Inflammatory macrophage treated with lipopolysaccharide for 4 hours (primary cell): ENCODE measurements at places on chromosomes 3 and 15.
A peak's percentile ranks its signal among the peaks of the same experiment; 100 is the strongest.

DNA sequence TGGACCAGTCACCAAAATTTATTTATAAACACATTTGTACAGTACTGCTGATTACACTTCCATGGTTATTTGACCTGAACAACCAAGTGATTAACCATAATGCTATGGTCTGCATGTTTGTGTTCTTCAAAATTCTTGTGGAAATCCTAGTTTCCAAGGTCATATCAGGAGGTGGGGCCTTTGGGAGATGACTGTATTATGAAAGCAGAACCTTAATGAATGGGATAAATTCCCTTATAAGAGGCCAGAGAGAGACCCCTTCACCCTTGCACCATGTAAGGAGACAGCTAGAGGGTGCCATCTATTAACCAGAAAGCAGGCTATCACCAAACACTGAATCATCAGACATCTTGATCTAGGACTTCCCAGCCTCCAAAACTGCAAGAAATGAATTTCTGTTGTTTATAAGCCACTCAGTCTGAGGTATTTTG is 1.9 kb downstream of the SCAPER start:
- DNase-seq = peak; percentile 47

GRCh38 chr15:70283511-70283910 is 185.8 kb upstream of the TLE3 start:
- DNase-seq = no peak

DNA sequence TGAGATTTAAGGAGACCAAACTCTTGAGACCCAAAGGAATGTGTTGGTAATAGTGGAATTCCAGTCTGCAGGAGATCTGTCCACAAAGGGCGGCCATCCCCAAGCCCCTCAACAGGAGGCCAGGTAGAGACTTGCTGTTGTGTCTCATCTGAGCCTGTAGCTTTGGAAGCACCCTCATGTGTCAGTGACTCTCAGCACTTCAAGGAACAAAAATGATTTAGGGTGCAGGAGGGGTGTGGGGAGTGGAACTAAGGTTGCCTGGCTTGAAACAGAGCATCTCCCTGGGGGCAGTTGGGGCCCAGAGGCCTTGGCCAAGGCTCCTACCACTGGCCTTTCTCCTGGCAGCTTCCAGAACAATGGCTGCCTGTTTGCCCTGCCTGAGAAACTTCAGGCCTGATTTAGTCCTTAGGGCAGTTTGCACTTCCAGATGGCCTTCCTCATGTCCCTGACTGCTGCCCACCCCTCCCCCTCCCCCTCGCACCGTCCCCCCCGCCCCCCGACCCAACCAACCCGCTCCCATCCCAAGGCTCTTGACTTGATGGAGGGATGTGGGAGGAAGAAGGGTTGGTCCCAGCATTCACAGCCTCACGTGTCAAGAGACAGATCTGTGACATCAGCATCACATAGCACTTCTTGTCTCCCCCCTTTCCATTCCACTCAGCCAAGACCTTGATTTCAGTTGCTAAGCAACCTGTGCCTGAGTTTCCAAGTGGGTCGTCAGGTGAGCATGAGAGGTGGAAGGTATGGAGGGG is 77.1 kb downstream of the CORO2B start:
- no peak for DNase-seq

DNA sequence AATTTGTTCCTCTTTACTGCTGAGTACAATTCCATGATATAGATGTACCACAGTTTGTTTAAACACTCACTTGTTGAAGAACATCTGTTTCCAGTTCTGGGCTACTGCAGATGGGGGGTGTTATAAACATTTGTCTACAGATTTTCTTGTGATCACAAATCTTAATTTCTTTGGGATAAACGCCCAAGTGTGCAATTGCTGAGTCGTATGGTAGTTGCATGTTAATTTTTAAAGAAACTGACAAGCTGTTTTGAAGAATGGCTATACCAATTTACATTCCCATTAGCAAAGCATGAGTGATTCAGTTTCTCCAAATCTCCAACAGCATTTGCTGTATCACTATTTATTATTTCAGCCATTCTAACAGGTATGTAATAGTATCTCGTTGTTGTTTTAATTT is 242.0 kb upstream of the MRPL3 start:
- no peak for DNase-seq

DNA sequence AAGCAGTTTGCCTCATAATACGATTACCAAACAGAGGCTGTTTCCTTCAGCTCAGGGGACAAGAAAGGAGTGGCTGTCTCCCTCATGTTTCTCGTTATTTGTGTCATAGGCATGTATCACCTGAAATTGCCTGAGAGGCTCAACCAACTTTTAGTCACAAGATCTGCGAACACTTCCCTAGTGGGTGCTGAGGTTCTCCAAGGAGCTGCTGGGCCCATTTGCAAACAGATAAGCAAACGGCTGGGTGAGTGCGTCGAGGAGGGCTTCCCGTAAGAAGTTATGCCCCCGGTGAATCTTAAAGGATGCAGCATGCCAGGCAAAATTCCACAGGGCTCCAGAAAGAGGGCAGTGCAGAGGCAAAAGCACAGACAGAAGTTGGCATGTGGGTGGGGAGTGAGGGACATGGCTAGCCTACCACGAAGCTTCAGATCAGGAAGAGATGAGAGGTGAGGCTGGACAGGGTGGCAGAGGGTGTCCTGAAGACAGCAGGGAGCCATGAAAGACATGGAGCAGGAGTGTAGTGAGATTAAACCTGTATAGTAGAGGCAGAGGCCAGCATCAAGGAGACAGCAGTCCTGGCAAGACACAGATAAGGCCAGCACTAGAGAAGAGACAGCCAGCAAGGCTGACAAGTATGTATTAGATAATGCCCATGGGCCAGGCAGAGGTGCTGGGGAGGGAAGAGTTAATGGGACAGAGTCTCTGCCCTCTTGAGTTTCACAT is 4.0 kb upstream of the GP9 start:
- no peak for DNase-seq

GRCh38 chr3:2898591-2899353 is 211.4 kb downstream of the IL5RA start:
- DNase-seq = no peak

DNA sequence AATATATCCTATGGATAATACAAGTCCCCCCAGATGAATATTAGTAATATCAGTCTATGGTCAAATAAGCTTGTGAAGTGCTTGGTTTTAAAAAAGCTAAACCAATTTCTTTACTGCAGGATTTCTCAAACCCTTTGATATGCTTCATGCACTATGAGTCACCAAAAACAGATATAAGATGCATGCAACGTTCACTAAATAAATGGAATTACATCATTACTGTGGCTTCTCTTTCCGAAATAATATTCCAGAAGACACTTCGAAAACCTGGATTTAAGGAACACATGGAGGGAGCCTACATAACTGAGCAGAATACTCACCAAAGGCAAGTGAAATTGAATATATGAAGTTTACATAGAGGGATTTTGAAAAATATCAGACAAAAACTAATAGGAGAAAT is 126.3 kb upstream of the ABI3BP start:
- DNase-seq = no peak

- peak; percentile 47 for DNase-seq
Measured at GRCh38 chr3:156300371-156300770, 180.0 kb downstream of the KCNAB1 start.

DNA sequence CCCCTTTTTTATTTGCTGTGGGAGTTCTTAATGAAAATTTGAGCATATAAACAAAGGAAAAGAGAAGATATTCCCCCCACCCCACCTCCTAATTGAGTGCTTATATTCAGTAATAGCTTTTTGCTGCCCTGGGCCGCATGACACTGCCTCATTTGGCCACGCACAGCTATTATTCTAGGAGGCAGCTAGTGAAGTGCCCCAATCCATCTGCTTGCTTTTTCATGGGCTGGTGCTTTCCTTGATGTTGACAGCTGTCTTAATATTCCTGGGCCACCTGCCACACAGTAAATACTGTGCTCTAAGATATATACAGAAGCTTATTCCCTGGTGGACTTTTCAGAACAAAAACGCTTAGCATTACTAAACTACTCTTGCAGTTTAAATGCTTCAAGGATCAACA is 3.8 kb upstream of the CRYBG3 start:
- DNase-seq = no peak
